ENCODE measurements at places on chromosomes 3 and 15.

GRCh38 chr15:50116477-50116876 is 2.6 kb downstream of the ATP8B4 start:
- DNase-seq: no peak

DNA sequence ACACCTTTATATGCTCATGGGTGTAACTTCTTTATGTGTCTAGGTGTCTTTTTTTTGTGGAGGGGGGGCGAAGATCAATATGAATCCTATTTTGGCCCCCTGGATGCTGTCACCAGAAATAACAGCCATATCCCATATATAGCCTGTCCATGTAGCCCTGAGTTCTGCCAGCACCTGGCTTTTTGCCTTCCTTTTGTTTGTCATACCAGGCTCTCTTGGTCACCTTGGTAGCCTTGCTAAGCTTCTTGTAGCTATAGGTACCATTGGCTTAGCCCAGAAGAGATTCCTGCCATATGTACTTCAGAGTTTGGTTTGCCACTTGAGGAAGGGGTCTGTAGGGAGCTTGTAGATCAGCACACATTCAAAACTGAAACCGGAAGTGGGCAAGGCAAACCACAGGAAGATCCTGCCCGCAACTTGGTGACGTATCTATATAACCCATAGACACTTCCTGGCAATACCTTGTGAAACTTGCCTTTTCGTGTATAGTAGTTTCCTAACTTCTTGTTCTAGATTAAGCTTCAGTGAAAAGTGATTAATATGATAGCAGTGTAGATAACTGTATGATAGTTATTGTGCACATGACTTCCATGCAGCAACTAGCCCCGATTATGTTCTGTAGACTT is 11.9 kb downstream of the RASA2 start:
- DNase-seq: no peak

GRCh38 chr3:45491344-45491743 is 103.0 kb downstream of the LARS2 start:
- no peak for DNase-seq

DNA sequence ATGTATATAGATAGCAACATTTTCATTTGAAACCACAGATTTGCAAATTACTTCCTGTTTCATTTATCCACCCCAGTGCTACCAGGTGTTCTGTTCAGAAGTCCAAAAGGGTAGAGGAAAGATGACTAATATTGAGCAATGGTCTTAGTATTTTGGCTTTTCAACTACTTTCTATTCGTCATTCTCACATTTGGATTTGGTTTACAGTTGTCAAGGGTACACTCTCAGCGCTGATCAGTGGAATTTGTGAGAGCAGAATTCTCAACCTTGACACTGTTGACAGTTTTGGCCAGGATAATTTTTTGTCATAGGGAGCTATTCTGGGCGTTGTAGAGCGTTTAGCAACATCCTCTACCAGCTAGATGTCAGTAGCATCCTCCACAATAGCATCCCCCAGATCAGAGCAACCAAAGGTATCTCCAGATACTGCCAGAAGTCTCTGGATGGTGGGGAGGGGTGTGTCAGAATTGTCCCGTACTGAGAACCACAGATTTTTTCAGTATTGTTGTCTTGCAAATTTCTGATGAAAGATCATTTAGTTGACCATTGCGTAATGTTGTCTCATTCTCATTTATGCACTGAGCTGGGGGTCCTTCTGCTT is 4.2 kb downstream of the HMCES start:
- DNase-seq: no peak

DNA sequence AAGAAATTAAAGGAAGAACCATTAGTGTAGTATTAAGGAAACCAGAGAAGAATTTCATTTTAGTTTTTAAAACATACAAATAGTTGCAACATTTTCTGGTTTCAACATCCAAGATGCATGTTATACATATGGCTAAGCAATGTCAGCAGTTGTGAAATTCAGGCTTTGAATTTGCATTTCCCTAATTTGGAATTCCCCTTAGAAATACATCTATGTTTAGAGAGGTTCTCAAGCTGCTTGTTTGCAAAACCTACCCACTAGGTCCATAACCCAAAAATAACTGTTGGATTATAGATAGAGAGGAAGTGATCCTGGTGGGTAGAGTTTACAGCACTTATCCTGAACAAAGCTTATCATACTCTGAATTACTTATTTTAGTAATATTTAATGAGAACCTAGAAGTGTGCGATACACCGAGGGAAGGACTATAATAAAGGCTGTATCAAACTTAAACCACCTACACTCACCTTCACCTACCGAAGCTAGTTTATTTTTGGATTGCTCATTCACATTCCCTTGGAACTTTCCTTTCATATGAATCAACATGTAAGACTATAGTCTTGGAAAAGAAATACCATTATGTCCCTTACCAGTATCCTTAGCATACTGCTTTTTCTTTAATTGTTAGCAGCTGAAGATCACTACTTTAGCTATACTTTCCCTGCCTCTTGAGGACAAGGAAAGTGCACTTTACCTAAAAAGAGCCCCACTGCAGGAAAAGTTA is 60.6 kb downstream of the CHAC1 start:
- DNase-seq: peak; percentile 45

DNA sequence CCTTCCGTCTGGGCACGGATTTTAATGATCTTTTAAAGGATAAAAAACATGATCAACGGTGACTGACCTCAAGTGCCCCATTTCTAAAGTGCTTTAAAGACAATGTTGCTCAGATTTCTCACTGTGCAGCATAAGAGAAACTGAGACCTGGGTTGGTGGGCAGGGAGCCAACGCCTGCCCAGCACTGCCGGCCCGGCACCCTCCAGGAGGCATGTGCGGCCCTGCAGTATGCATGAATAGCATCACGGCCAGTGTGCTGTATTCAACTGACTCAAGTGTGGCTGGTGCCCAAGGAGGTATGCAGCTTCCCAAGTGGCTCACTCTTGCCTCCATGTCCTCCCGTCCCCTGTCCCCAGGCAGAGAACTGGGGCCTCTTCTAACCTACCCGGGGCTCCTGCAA is 30.3 kb downstream of the SEC61A1 start:
- no peak for DNase-seq

- DNase-seq: no peak
Measured at GRCh38 chr3:18232317-18232716, 192.8 kb downstream of the SATB1 start.

Measured in putamen (tissue), 1 donor.